ENCODE measurements at places on chromosomes 11 and 22. TPM values are rescaled to one million over a fixed set of nuclear protein-coding genes. Genes with fewer than 3 reads are reported as not detected.
A peak's percentile ranks its signal among the peaks of the same experiment; 100 is the strongest.

DNA sequence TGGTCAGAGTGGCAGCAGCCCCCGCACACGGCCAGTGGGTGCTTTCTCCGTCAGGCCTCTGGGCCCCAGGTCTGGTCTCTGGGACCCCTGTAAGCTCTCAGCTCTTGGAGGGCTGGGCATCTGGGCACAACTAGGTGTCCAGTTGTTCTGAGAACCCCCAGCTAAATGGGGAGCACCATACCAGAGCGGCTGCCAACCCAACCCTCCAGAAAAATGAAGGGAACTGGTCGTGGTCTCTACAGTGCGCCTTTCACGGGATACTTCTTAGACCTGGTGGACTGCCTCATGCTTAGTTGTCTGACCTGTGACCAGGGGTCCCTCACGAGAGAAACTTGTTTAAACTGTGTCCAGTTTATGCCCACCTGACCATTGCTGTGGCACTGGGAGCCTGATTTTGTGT, 104.9 kb downstream of the BCR start:
- no peak for DNase-seq

DNA sequence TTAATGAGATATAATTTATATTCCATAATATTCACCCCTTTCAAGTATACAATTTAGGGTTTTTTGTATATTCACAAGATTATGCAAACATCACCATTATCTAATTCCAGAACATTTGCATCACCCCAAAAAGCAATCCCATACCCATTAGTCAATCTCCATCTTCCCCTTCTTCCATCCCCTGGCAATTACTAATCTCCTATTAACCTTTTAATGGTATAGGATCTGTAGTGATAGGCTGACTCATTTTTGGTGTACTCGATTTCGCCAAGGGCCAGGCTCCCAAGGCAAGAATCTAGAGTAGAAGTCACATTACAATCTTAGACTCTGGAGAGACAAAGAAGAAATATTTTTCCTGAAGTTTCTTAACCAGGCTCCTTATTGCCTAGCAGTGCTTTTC, 113.4 kb downstream of the GAB2 start:
- no peak for DNase-seq

DNA sequence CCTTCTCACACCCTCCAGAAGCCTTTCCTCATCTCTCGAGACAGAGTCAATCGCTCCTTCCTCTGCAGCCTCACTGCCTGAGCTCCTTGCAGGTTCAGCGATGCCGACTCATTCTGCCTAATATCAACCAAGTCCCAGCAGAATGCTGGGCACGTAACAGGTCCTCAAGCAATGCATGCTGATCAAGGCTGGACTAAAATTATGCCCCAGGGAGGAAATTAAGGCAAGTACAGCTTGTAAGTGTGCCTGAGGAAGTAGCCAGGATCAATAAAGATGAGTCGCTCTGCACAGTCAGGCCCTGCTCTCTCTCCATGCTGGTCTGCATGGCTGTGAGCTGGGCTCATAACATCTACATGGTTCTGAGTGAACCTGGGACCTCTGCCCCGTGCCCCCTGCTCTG, 25.6 kb upstream of the NRIP3 start:
- DNase-seq: no peak

DNA sequence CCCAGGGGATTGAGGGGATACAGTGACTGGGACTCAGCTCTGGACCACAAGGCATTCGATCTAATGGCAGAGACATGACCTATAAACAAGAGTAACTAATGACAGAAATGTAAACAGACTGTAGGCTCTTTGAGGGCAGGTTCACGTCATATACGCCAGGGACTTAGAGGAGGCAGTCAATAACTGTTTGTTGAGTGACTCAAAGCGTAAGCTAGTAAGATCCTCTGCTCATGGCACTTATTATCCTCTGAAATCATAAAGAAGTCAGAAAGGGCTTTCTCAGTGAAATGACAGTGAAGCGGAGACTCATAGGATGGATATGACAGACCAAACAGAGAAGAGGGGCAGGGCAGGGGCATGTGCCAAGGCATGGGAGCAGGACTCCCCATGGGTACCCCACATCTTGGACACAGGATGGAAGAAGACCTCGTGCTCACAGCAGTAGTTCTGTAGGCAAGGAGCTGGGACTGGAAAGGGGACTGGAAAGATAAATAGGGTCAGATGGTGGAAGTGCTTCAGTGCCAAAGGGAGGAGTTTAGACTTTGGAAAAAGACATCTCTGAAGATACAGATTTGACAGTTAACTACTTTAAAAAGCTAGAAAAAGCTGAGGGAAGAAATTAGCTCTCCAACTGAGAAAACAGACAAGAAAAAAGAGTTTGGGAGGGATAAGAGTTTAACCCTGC, 72.7 kb downstream of the SLC1A2 start:
- no peak for DNase-seq

DNA sequence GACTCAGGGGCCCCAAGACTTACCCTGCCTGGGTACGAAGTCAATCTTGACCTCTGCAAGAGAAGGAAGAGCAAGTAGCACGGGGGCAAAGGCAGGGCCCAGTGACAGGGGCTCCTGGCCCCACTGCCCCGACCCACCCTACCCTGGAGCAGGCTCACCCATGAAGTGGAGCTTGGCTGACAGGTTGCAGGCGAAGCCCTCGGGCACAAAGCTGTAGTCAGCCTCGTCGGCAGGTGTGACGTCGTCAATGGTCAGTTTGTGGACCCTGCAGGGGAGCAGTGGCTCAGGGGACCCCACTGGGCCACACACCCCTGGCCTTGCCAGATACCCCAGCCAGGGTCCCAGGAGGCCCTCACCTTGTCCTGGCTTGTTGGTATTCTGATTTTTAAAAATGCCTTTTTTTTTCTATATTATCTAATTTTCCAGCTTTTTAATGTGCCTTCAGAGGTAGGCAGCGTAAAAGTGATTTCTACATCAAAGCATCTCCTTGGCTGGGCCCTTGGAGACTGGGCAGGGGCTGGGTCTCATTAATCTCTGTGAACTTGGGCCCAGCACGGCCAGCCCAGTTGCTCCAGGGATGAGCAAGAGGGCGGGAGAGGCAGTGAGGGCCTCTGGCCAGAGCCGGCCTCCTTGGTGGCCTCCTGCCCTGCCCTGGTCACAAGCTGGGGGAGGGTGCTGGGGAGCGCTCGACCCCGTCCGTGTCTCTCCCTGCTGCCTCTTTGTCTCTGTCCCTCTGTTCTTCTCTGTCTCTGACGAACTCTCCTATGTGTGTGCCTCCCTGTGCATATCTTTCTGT, 11.3 kb downstream of the MYBPC3 start:
- DNase-seq: no peak

GRCh38 chr22:33076343-33076742, 18.2 kb upstream of the SYN3 start:
- no peak for DNase-seq

DNA sequence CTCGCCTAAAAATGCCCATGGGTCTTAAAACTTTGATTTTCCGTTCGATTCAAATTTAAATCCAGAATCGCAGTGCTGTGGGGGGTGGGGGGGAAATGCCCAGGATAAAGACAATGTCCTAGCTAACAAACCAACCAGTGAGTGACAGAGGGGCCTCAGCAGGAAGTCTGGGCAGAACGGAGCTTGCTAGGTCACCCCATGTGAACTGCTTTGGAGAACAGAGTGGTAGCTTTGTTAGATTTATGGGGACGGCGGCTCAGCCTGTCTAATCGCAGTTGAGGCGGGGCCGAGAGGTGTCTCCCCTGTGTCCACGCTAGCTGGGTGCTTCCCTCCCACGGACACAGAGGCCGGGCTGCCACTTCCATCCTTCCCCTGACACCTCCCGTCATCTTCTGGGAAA, 243.9 kb downstream of the CTTN start:
- no peak for DNase-seq

DNA sequence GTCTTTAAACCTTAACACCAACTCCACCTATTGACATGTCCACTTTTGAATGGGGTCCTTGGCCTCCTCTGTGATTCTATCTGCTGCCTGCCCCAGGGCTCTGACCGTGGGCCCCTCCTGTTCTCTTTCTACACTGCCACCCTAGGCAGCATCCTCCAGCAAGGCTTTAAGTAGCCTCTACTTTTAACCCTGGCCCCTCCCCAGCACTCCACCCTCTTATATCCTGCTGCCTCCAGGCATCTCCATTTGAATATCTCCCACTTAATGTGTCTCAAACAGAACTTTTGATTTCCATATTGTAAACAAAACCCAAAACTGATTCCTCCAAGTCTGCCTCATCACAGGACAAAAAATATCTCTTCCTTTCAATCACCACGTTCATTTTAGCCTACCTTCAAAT, 90.5 kb upstream of the ARHGAP32 start:
- DNase-seq: no peak

- no peak for DNase-seq
These were observed at the start of gene AQP11 for GRCh38 chr11:77589521-77590193. TSS of gene AQP11 (plus strand) at chr11:77589953. CDS start at chr11:77589993, 40 bp downstream.

GRCh38 chr11:35313760-35314153, 105.6 kb downstream of the SLC1A2 start:
- no peak for DNase-seq

- no peak for DNase-seq
These were observed 1.8 kb downstream of the DCPS start for GRCh38 chr11:126305699-126306098.

DNA sequence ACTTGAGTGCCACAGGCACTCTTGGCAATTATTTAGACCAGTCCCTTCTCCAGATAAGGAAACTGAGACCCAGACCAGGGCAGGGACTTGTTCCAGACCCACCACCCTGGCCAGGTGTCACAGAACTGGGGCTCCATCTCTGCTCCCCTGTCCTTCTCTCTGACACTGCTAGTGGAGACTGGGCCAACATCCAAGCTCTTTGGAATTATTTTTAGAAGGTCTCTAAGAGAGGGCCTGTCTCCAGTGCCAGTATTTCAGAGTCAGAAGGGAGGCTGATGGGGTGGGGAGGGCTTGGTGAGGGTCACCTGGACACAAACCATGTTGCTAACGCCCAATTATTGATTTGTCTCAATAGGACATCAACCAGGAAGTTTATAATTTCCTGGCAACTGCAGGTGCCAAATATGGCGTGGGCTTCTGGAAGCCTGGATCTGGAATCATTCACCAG, 32.7 kb downstream of the POLR3H start:
- DNase-seq: no peak

GRCh38 chr11:6251990-6252473, 7.6 kb upstream of the CCKBR start:
- no peak for DNase-seq

GRCh38 chr11:120384476-120384875, 48.3 kb downstream of the ARHGEF12 start:
- DNase-seq: no peak

GRCh38 chr11:44065841-44066731, at the start of gene ACCS:
TSS of gene ACCS (plus strand) at chr11:44066270. CDS start at chr11:44067628, 1,358 bp downstream.
- peak; percentile 36 for DNase-seq

GRCh38 chr11:114257621-114258558, 38.3 kb upstream of the NNMT start:
- DNase-seq: no peak

DNA sequence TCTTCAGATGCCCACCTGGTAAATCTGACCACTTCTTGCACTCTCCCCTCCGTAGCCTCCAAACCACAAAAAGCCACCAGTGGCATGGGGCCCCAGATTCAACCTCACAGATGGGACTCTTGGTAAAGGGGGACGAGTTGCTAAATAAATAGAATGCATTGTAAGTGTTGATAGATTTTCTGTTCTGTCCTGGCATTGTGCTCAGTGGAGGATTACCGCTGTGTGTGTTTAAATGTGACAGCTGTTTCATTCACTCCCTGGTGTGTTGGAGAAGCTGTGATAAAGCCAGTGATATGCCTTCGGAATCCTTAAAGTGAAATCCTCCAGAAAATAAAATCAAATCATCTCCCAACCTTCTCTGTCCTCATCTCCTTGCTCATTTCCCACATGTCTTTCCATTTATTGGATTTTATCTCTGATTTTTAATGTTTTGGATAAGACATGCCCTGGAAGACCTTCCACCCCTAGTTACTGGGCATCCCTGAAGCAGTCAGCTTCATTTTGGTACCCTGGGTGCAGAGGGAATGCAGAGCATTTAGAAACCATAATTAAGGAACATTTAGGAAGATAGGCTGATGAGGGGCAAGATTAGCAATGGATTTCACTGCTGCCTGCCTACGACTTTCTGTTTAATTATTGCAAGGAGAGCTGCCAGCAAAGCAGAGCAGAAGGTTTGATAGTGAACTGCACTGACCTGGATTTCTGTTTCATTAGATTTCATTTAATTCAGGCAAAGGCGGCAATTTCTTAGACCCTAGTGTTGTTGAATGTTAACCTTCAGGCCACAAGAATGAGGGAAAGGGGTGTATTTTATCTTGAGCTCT, 460.9 kb upstream of the KIRREL3 start:
- no peak for DNase-seq

DNA sequence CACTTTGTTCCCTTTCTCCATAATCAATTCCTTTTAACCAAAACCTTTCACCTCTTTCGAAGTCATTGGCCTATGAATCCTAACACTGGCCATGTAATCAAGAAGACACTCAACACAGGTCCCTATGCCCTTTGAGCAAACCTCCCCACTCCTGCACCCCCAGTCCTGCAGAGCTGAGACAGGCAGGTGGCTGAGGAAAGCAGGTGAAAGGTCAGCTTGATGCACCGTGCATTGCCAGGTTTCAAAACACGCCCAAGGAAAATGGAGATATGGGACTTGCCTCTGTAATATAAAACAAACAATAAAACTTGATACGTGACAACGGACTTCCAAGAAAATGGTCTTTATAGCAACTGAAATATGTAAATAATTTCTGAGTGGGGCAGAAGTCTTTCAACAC, 10.6 kb downstream of the CPT1A start:
- no peak for DNase-seq

- no peak for DNase-seq
These were observed 72.9 kb upstream of the OR4C15 start for GRCh38 chr11:55481416-55481815.

- no peak for DNase-seq
These were observed 34.6 kb upstream of the CEP126 start for GRCh38 chr11:101880222-101880621.

- no peak for DNase-seq
These were observed 3.6 kb downstream of the TNRC6B start for GRCh38 chr22:40181323-40181722.

- DNase-seq: no peak
These were observed 838 bp downstream of the BCL9L start for GRCh38 chr11:118924591-118925585.

DNA sequence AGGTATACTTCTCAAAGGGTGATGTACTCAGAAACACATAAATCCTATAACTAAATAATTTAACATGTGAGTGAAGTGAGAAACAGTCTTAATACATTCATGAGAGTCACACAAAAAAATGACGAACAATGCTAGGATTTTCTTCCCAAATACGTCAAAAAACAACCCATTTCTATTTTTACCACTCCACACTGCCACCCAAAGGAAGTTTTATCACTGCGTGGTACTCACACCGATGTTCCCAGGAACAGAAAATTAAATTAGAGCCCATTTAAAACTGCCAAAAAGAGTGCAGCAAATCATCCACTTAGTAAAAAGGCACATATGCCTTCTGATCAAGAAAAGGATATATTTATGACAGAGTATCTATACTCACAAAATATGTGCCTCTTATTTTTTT, 710.9 kb upstream of the FAT3 start:
- DNase-seq: no peak

GRCh38 chr22:40334060-40334459, 12.2 kb upstream of the ADSL start:
- DNase-seq: no peak

GRCh38 chr22:46531581-46532175, 5.7 kb downstream of the CELSR1 start:
- no peak for DNase-seq

OR8D4 gene
- not detected for polyA plus RNA-seq

SLC37A2 gene
- polyA plus RNA-seq: 21.0 TPM

DEUP1 gene
- polyA plus RNA-seq: 0.03 TPM

SAA2 gene
- 1.2 TPM for polyA plus RNA-seq

ZNF70 gene
- polyA plus RNA-seq: 0.82 TPM

PRR33 gene
- not detected for polyA plus RNA-seq

THRSP gene
- not detected for polyA plus RNA-seq

PPP6R2 gene
- polyA plus RNA-seq: 23.2 TPM

LYVE1 gene
- not detected for polyA plus RNA-seq

GPR83 gene
- polyA plus RNA-seq: 0.04 TPM

PGA5 gene
- polyA plus RNA-seq: not detected
